Natural killer cell (primary cell): ENCODE measurements at places on chromosomes 2 and 18.

GRCh38 chr2:227482638-227483340 is 10.8 kb downstream of the AGFG1 start:
- DNase-seq: no peak

DNA sequence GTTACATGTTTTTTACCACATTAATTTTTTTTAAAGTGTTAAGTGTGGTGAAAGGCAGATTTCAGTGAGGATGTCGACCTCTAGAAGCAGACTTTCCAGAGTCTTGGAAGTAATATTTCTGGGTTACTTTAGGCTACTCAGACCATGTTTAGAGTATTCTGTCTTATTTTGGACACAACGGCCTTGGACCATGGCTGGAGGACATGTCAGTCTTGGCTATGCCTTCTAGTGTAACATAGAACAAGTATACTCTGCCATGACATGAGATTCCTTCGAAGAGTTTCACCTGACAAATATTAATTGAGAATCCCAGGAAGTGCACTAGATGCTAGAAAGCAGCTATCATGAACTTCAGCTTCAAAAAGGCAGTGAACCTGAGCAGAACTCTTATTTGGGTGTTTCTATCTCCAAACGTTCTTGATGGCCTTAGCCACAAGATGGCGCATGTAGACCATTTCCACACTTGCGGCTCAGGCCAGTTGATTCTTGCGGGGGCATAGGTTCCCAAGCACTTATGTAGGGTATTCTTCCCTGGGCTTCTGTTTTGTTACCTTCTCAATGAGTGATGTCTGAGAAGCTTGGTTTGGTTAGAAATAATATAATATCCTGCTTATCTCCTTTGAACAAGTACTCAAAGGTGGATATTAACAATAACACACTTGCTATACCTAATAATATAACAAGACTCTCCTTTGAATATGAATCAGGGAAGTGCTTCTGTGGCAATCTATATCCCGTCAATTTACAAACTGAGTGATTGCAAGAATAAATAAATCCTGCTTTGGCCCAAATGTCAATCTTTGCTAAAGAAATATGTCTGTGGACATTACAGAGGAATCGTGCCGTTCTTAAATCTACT is 62.0 kb downstream of the CACNB4 start:
- DNase-seq: peak; percentile 74

DNA sequence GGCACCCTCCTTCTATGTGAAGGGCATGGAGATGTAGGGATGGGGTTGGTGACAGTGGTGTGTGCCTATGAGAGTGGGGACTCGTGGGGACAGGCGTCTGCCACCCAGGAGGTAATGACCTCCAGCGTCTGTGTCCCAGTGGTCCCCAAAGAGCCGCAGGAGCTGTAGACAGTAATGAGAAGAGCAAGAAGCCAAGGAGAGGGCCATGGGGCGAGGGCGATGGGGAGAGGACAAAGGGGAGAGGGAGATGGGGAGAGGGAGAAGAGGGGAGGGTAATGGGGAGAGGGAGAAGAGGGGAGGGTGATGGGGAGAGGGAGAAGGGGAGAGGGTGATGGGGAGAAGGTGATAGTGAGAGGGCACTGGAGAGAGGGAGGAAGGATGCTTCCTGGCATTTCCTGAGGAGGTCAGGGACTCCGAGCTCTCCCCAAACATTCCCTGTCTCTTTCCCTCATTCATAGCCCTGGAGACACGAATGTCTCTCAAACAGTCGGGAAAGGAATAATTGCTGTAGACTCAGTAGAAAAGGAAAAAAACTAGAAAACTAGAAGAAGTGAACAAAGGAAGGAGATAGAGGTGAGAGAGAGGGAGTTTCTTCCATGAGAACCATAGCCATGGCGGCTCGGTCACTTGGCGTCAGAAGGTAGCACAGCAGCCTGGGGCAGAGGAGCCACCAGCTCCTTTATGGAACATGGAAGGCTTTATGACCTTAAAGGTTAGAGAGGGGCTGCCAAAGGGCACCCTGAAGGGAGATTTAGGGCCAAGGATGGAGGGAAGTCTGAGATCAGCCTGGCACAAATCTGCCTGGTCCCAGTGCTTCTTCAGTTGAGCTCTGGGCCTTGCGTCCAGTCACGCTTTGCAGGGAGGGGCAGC is 39.5 kb downstream of the PSD4 start:
- DNase-seq: no peak

- DNase-seq: no peak
These were observed 172.4 kb upstream of the HS6ST1 start for GRCh38 chr2:128490881-128491691.

DNA sequence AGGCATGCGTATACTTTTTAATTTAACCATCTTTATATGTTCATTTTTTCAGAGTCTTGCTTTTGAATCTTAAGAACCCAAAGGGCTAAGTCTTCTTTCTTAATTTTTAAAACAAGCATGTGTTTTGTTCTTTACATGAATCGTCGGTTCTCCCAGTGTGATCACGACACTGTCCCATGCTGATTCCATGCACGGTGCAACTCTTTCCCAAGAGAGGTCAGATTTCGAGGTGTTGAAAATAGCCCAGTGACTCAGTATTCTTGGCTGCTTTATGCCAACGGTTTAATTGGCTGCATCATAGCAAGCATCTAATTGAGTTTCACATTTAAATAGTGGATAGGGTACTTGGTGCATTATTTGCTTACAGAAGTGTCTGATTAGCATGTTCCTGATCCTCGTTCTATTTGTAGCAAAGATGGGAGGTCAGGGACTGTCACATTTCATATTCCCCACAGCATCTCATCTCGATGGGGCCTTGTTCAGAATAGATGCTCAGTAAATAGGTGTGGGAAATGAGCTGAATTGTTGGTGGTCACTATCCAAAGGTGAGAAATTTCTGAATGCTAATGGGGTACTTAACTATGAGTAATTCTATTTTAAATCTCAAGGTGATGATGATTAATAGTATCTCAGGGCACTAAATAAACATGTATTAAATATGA is 2.8 kb downstream of the NPAS2 start:
- DNase-seq: no peak

DNA sequence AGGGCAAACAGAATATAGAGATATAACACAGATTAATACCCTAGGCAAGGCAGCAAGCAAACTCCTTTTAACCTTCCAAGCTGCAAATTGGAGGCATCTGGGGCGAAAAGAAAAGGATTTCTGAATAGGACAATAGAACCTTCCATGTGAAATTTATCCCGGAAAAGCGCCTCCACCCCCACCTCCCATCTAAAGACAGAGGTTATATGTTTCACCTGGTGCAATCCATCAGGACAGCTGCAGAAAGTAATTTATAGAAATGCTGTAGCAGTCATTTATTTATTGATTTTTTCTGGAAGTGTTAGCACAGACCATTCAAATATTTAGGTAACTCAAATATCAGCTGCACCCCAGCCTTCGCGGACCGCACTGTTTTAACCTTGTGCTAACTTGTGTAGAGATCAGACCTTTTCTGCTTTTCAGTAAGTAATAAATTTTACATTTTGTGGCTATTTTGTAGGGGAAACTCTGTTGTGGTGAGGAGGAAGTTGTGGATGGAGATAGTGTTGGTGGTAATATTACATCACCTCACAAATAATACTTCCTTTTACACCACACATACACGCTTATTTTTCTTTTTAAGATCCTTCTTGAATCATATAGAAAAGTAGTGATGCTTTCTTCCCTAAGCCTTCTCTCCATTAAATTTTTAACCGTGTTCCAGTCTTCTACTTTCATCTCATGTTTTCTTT is 919.3 kb upstream of the CDH2 start:
- DNase-seq: no peak

DNA sequence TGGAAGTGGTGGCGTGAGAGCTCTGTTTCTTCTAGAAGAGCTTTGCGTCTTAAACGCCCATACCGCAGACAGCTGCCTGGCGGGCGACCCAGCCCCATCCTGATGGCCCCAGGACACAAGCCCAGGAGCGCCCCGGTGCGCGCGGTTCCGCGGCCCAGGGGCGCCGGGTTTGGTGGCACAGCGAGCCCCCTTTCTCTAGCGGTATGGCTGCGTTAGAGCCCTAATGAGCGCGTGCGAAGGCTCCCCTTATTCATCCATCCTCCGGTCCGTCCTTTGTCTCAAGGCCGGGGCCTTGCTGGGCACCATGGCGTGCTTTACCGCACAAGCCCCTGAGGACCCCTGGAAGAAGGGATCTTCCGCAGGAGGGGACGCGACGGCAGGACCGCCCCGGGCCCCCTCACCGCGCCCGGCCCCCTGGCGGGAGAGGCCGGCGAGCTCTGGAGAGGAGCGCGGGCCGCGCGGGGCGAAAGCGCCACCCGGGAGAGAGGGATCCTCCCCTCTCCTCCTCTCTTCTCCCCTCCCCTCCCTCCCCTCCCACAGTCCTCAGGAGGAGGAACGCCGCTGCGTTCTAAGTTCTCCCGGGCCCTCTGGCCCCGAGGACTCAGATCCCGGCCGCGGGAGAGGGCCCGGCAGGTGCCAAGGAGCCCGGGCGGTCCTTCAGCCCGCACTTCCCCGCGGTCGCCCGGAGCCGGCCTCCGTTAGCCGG is 626 bp upstream of the SLC1A4 start:
- DNase-seq: peak; percentile 79

DNA sequence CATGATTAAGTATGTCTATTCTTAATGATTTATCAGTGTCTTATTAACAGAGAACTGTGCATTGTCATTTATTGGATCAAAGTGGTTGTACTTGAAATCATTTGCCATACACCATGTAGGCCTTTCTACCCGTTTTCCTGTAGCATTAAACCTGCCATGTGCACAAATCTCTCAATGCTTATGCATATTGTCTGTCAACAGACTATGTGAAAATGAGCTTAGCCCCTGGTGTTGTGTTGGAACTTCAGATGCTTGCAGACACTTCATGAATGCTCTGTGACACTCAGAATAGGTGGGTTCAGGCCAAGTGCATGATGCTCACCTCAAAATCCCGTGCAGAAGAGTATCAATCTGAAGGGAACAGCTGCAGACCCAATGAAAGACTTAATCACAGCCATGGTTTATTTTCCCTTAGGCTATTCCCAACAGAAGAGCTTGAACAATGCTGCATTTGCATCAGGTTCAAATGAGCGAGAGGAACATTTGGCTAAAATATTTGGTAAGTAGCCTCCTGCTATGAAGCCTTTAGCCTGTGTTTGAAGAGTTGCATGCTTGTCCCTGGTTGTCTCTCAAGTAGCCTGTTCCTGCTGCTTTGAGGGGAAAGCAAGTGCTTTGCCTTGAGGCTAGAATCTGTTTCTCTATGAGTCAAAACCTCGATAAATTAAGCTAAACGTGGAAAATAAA is 6.1 kb downstream of the C2orf92 start:
- DNase-seq: no peak

- DNase-seq: no peak
These were observed 79.3 kb downstream of the SDC1 start for GRCh38 chr2:20145497-20146193.

DNA sequence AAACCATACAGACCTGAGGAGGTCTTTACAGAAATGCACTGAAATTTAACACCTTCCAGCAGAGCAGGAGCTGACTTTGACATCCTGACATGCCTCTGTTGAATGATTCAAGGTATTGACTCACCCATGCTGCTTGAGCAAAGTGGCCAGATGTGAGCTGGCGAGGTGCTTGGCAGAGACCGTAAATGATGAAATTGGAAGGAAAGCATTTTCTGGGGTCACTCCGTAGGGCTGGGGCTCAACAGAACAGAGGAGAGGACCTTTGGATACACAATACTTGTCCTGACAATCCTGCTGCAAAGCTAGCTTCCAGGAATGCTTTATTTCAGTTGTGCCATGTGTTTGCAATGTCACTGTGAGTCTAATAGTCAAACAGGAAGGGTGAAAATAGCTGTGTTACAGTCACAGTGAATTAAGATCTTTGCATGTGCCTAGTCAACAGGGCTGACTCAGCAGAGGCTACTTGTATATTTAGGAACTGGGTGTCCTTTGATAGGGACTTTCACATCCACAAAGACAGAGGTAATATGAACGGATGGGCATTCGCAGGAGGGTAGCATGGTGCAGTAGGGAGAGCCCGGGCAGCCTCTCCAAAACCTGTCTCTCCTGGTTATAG is 31.6 kb upstream of the NCK2 start:
- no peak for DNase-seq

GRCh38 chr2:191501561-191502168 is 176.3 kb upstream of the NABP1 start:
- DNase-seq: no peak

DNA sequence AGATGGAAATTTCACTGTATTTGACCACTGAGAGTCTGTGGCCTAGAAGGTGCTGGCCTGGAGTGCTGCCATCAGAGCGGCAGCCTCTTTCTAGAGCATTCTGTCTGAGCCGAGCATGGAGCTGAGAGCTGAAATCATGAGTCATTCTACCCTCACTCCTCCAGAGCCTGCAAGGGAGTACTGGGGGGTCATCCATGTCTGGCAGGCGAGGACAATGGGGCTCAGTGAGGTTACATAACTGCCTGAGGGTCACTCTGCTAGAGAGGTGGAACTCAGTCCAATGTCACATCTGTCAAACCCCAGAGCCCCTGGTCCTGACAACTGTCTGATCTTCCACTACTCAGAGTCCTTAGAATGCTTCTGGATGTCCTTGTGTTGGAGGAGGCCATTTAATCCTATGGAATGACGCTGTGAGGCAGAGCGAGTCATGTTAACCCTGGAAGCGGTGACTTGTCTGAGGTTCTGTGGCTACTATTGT is 65.3 kb downstream of the HAUS1 start:
- DNase-seq: no peak

- no peak for DNase-seq
These were observed 1262.9 kb downstream of the SUCLG1 start for GRCh38 chr2:83196225-83196624.

- no peak for DNase-seq
These were observed 5.7 kb upstream of the C2orf80 start for GRCh38 chr2:208195531-208195930.

DNA sequence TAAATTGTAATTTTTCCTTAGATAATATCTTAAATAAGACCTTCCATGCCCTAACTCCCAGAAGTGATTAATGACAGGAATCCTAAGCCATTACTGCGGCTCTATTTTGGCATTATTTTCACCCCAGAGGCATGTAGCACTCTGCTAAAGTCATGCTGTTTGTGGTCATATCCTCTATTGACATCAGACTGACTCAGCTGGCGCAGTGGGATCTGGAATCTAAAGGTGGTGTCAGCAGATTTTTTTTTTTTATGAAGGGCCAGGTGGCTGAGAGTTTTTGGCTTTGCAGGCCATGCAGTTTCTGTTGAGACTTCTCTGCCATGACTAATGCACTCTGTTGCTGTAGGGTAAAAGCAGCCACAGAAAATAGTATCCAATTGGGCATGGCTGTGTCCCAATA is 64.1 kb upstream of the ACVR1C start:
- DNase-seq: no peak

DNA sequence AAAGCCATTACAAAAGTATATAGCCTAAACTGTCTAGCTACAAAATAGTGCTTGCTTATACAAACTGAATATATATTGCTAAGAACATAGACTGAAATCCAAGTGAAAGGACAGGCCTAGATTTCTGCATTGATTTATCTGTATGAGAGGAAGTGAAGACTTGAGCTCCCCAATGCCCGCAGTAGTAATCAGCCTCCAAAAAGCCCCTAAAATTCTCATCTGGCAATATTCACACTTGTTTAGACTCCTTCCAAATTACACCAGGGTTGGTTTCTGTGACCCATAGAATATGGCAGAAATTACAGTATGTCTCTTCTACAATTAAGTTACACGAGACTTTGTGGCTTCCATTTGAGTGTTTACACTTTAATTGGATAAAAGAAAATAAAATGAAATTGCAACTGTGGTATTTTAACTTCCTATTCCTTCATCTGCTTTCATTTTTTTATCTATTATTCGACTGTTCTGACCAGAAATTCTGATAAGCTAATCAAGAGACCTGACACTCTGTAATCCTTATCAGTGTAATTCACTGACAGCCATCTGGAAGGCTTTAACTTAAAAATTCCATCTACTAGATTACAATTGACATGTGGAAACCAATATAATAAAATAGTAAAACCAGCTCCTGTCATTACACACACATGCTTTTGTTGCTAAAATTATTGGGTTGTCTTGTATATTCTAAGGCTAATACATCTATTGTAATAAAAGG is 21.1 kb downstream of the ABCB11 start:
- DNase-seq: no peak
